ENCODE measurements at places on chromosomes 3 and 15. TPM values are rescaled to one million over a fixed set of nuclear protein-coding genes. Genes with fewer than 3 reads are reported as not detected.

PPCDC gene
- total RNA-seq, result 16.8 TPM

CCR3 gene
- total RNA-seq, result not detected

EPHB3 gene
- total RNA-seq, result 0.39 TPM

ITIH3 gene
- 0.13 TPM for total RNA-seq

SCAP gene
- total RNA-seq, result 51.7 TPM

USP13 gene
- total RNA-seq, result 9.2 TPM

KBTBD13 gene
- total RNA-seq, result 0.13 TPM

SCAMP5 gene
- 1.4 TPM for total RNA-seq

SPINT1 gene
- total RNA-seq, result 4.1 TPM

ICE2 gene
- 32.6 TPM for total RNA-seq

GOLGA6D gene
- not detected for total RNA-seq

MUC20 gene
- 0.52 TPM for total RNA-seq

TERC gene
- 424 TPM for total RNA-seq

ROPN1B gene
- not detected for total RNA-seq

ZNF35 gene
- total RNA-seq, result 7.2 TPM

RAB11A gene
- 221 TPM for total RNA-seq

CCDC39 gene
- not detected for total RNA-seq

PCSK6 gene
- 0.32 TPM for total RNA-seq

CNTN6 gene
- total RNA-seq, result not detected

CHSY1 gene
- 33.6 TPM for total RNA-seq

CADPS gene
- total RNA-seq, result 1.9 TPM

FMN1 gene
- total RNA-seq, result 6.2 TPM

DUOXA2 gene
- total RNA-seq, result not detected

ATP8B4 gene
- total RNA-seq, result 0.39 TPM

RLBP1 gene
- total RNA-seq, result not detected

FOXB1 gene
- total RNA-seq, result not detected

MUC13 gene
- not detected for total RNA-seq

SHC4 gene
- 1.5 TPM for total RNA-seq

ST8SIA2 gene
- total RNA-seq, result not detected

RTP3 gene
- not detected for total RNA-seq

OR5K1 gene
- not detected for total RNA-seq

GCNT3 gene
- total RNA-seq, result not detected

COL6A5 gene
- total RNA-seq, result not detected

IQCF5 gene
- not detected for total RNA-seq

TRPM7 gene
- 27.5 TPM for total RNA-seq

FLNB gene
- 297 TPM for total RNA-seq

Data from epithelial cell of alveolus of lung (primary cell).